Omental fat pad (tissue), 4 donors: ENCODE measurements at places on chromosomes 5 and 9.

- no peak for DNase-seq
These were observed 122.0 kb downstream of the DRD1 start for GRCh38 chr5:175321927-175322532.

- no peak for DNase-seq
These were observed 370.0 kb downstream of the PSAT1 start for GRCh38 chr9:78666818-78667414.

GRCh38 chr5:83492331-83492730 lies 20.8 kb downstream of the VCAN start:
- DNase-seq = no peak

GRCh38 chr5:7742241-7742656 lies 108.7 kb downstream of the CFAP90 start:
- DNase-seq = no peak

DNA sequence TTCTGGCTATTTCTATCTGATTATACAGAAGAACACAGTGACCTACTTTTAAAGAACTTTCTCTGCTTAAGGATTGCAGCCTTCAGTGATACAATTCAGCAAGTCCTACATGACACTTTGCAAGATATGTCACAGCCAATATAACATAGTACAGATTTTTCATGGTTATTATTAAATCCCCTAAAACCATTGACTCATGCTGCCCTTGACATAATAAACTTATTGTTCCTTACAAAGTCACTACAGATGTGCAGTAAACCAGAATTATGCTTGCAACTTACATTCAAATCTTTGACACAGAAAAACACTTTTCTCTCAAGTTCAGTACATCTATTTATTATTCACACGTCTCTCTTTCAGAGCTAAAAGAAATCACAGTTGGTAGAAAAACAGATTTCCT lies 1136.3 kb upstream of the ACO1 start:
- no peak for DNase-seq

DNA sequence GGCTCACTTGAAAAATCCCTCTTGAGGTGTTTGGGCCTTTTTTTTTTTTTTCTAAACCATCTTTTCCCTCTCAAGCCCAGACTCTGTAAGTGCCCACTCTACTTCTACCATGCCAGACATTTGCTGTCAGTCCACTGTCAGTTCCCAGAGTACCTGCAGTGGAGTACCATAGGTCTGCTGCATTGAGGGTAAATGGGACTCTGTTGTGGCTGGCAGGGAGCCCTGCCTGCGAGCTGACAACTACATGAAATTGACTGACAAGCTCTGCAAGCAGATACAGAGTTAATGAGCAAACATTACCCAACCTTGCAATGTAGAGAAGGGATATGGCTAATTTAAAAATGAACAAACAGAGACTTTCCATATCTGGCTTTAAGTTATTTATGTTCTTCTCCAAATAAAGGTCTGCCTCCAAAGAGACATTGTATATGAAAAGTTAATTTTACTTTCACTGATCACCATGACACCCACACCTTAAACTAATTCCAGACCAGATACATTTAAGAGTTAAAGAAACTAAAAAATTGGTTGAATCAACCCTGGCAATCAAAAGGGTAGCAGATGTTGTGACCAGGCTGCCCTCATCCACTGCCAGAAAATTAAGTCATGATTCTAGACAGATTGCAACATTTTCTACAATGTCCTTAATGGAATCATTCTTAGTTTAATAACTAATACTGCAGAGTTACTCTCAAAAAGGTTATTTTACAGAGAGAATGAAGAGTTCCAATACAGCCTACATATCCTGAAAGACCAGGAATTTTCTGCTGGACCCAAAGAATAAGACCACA lies 100.4 kb upstream of the PAM start:
- no peak for DNase-seq

DNA sequence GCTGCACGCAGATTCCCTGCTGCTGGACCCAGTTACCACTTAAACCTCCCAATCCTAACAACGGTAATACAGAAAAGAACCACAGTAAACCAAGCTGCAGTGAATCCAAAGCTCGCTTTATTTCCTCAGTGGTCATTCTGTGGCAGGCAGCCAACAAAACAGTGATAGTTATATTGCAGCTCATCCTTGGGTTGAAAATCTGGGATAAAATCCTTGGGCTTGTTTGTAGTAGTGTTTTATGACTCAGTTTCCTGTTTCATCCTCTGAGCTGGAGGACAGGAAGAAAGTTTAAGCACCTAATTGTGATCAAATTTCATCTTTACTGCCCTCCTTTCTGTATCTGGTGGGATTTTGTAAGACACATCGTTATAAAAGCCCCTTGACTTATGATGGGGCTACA lies 31.4 kb downstream of the HMGCR start:
- no peak for DNase-seq

DNA sequence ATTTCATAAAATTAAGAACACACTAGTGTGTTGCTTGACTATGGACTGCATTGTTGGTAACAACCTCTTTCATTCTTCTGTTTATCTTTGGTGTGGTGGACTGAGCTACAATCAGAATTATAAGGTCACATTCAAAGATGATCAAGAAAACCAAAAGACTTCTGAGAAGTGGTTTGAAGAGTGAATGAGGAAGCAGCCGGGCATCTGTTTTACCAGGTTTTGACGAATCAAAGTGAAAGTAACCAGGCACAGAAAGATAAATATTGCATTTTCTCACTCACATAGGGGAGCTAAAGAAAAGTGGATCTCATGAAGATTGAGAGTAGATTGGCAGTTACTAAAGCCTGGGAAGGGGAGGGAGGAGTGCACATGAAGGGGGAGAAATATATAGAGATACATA lies 589.1 kb downstream of the ZNF608 start:
- DNase-seq = no peak

- DNase-seq = no peak
These were observed 43.4 kb upstream of the COL5A1 start for GRCh38 chr9:134597957-134598883.

GRCh38 chr5:124736082-124736804 lies 10.2 kb downstream of the ZNF608 start:
- no peak for DNase-seq

DNA sequence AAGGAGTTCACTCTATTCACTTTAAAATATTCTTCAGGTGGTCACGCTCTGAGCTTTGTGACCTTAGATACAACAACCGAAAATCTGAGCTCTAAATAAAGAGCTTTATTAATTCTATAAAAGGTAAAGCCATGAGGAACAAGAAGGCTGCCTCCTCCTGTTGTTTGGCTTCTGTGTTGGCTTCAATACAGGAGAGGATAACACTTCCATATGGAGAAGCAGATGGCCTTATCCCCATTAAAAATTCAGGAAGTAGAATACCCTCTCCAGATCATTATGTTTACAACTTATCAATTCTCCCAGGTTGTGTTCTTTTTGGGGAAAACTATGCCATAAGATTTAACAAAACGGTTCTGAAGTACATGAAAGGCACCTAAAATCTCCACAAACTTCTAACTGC lies 128.4 kb downstream of the TTC39B start:
- no peak for DNase-seq

DNA sequence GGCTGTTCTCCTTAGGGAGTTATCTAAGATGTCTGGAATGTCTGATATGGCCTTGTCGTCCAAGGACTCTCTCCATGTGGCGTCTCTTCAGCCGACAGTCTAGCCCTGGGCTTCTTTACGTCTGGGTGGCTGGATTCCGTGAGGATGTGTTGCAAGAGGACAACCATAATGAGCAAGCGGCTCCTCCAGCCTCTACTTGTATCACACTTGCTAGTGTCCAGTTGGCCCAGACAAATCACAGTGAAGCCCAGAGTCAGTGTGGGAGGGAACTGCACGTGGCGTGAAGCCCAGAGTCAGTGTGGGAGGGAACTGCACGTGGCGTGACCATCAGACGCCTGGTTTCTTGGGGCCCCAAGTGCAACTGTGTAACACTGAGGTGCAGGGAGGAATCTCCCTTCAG lies 61.1 kb downstream of the COL23A1 start:
- no peak for DNase-seq

- no peak for DNase-seq
These were observed 41.4 kb upstream of the CLPTM1L start for GRCh38 chr5:1386274-1386717.

DNA sequence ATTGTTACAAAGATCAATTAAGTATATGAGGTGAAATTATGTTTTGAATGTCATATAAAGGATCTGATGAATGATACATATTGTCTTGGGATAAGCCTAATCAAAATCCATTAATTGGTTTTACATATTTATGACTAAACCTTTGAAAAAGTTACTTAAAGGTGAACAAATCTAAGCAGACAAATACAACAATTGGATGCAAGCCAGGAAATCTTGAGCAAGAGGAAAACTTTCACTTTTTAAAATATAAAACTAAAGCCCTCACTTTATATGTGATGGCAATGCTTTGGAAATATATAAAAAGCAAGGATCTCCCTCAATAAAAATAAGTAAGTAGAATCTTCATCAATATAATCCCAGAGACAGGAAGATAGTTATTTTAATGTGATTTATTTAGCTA lies 80.1 kb downstream of the EDIL3 start:
- no peak for DNase-seq

GRCh38 chr5:146606893-146607292 lies 90.9 kb upstream of the GPR151 start:
- no peak for DNase-seq

GRCh38 chr5:6812800-6813731 lies 99.8 kb downstream of the TENT4A start:
- no peak for DNase-seq

GRCh38 chr5:132595624-132596023 lies 38.8 kb downstream of the RAD50 start:
- DNase-seq = no peak

DNA sequence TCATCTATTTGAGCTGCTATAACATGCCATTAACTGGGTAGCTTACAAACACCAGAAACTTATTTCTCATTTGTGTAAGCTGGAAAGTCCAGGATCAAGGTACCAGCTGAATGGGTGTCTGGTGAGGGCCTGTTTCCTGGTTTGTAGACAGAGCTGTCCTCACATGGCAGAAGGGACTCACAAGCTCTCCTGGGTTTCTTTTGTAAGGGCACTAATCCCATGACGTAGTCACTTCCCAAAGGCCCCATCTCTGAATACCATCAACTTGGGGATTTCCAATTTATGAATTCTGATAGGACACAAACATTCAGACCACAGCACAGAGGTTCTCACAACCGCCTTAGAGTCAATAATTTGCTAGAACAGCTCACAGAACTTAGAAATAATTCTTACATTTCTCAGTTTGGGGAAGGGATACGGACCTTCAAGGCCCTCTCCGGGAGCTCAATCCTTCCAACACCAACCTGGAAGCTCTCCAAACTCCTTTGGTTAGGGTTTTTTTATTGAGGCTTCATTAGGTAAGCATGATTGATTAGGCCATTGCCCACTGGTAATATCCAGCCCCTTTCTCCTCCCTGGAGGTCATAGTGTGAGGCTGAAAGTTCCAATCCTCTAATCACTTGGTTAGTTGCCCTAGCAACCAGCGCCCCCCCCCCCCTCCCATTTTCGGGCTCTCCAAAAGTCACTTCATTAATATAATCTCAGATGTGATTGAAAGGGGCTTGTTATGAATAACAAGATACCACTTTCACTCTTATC lies 7.6 kb upstream of the DNAJA1 start:
- DNase-seq = no peak

DNA sequence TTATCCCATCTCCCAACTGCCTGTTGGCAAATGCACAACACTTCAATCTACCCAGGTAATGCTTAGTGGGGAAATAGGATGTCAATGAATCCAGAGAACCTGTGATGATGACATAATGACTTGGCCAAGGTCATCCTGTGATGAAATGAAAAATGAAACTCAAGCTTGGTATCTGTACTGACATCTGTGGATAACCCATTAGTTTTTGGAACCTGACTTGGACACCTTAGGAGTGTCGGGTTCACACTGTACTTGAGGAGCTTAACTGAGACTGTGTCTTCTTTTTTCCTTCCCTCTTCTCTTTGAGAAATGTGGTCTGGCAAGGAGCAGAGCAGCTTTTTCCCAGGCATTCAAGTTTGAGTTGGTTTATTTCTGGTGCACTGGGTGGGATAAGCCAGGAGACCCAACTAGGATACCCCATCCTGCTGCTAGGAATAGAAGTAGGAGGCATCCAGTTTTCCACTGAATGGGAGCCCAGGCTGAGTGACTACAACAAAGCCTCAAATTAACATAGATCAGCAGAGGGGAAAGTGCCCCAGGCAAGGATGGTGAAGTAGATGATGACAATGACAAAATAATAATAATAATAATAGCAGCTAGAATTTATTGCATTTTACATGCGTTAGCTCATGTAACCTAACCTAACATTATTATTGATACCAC lies 72.1 kb downstream of the ADRB2 start:
- DNase-seq = no peak

GRCh38 chr9:114995681-114996221 lies 65.4 kb upstream of the TNFSF8 start:
- DNase-seq = no peak

GRCh38 chr5:135489466-135490244 lies 37.5 kb upstream of the TIFAB start:
- no peak for DNase-seq

DNA sequence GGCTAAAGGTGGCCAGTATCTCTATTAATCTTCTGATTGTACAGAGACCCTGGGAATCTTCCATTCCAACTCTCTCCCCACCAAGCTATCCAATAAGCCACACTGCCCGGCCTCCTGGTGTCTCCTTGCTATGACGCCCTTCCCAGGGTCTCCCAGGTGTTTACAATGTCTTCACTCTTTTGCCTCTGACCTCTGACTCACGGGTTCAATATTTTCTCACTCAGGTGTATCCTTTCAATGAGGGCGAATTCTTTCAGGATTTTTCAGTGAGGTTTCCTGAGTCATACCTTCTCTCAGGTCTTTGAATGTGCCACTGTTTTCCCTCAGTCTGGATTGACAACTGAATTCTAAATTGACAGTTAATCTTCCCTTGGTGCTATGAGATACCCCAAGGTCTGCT lies 53.7 kb upstream of the IRX4 start:
- DNase-seq = no peak
